ENCODE measurements at places on chromosomes 1 and 21. TPM values are rescaled to one million over a fixed set of nuclear protein-coding genes. Genes with fewer than 3 reads are reported as not detected.
A peak's percentile ranks its signal among the peaks of the same experiment; 100 is the strongest.

DNA sequence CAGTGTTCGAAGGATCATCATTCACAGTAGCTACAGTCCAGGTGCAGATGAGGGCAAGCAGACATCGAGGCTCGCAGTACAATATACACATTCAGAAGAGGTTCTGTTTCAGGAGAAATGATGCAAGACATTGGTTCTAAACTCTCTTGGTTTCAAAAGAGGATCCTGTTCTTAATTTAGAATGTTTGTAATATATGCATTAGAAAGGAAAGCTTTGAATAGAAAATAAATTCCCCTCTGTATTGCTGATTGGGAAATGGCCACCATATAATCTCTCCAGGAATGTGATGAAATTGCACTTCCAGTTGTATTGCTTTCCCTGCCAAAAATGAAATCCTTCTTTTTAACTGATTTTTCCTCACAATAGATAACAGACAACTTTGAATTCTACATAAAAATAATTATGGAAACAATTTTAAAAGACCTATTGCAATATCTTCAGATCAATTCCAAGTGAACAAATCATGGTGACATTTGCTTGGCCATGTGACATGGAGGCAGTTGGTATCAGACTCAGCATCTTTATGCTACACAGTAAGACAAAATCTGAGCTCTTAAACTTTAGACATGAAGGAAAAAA lies 27.6 kb upstream of the SIPA1L2 start:
- no peak for DNase-seq

DNA sequence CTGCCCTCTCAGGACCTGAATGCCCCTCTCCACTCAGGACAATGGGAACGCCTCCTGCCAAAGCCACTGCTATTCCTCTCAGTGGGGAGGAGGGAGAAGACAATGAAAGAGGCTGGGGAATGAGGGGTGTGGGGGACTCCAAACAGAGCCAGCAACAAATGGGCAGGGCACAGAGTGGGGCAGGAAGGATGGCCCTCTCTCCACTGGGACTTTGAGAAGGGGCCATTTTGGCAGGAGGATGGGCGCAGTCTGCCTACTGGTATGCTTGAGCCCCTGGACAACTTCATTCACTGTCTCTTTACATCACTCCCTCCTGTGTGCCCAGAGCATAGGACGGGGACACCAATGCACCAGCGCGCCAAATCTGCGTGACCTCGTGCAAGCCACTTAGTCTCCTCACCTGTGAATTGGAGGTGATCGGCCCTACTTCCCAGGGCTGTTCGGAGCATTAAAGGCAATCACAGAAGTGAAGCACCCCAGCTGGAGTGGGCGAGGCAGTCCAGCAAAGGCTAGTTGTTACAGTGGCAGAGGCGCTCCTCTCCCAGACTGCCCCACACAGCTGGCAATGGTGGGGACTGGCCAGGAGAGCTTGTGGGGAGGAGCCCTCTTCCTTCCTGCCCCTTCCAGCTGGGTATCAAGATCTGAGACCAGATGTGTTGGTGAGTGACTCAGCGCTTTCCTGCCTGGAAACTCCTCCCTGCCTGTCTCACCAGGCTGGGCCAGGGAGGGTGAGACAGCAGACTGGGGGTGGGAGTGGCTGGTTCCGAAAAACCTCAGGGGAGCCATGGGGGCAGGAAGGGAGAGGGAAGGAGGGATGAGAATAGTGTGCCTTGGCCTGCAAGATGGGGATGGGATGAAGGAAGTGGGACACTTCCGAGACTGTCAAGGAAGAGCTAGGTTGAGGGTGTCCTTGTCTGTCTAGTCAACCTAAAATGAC lies 22.4 kb upstream of the SYNC start:
- DNase-seq, result peak; percentile 98

- DNase-seq, result no peak
These were observed 64.0 kb upstream of the ZNF281 start for GRCh38 chr1:200473698-200474371.

DNA sequence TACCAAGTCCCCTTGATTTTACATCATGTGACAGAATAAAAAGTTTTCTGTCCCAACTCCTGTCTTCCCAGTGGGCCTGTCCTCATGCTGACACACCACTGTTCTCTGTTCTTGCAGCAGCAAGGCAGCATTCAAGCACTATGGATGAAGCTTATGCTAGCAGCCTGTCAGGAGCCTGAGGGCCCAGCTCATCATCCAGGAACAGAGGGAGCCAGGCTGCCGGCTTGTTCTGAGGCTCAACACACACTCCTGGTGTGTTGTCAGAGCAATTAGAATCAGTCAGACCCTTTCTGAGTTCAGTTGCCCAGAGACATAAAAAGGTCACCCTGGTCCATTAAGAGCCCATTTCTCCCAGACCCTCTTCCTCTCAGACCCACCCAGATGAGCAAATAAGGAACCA lies 282.9 kb downstream of the SEC16B start:
- no peak for DNase-seq

GRCh38 chr1:10508511-10508951 lies 33.8 kb downstream of the PEX14 start:
- peak; percentile 51 for DNase-seq

DNA sequence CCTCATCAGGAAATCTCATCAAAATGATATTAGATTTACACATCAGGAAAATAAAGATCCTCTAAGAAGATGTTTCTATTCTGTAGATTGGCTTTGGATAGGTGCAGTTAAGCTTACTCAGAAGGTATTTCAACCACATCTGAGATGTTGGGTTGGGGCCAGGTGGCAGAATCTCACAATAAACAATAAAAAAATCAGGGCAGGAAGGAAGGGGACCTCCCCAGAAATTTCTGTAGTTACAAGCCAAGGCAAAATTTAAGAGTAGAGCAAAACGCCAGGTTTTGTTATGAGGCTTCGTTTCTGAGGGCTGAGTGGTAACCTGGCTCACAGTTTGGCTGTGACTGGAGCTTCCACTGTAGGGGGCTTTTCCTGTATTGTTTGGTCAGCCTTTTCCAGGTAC lies 84.8 kb downstream of the HUNK start:
- no peak for DNase-seq

CRYZ gene
- 49.8 TPM for total RNA-seq
